T-cell (primary cell): ENCODE measurements at places on chromosomes 7 and 10. TPM values are rescaled to one million over a fixed set of nuclear protein-coding genes. Genes with fewer than 3 reads are reported as not detected.

ZSCAN21 gene
- total RNA-seq: 4.4 TPM

LMTK2 gene
- total RNA-seq: 21.6 TPM

DHX32 gene
- total RNA-seq: 6.9 TPM

CHAT gene
- not detected for total RNA-seq

SCIN gene
- total RNA-seq: 0.57 TPM

CTAGE8 gene
- not detected for total RNA-seq

PPP1R17 gene
- total RNA-seq: not detected

KIN gene
- total RNA-seq: 13.3 TPM

LFNG gene
- 198 TPM for total RNA-seq

TAS2R5 gene
- 3.4 TPM for total RNA-seq

HPSE2 gene
- total RNA-seq: 0.18 TPM

DNA sequence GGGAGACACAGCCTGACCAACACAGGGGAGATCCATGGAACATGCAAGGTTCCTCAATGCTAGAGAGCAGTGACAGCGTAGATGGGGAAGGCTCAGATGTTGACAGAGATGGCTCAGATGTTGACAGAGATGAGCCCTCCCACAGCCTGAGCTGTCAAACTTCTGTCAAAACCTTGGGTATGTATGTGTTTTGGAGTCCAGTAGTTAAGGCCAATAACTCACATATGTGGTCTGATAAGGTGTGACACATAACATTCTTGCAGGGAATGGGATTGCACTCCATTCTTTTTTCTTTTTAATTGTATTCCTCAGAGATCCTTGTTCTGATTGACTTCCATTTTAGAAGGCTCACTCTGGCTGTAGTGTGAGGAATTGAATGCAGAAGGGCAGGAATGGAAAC, 136.3 kb downstream of the C1GALT1 start:
- DNase-seq: no peak

GRCh38 chr7:35695473-35695850, 527 bp upstream of the HERPUD2 start:
- DNase-seq: no peak

GRCh38 chr7:78794101-78794500, 659.4 kb downstream of the MAGI2 start:
- no peak for DNase-seq

DNA sequence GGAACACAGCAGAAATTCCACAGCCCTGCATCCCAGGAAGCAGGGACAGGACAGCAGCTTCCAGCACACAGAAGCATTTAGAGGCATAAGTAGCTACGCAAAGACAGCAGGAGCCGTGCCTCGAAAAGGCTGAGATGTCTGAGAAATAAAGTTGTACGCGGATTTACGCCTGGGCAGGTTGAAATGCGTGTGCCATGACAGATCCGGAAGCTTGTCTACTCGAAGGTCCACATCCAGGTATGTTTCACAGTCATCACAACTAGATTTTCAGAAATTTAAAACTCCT, 26.1 kb downstream of the DIP2C start:
- DNase-seq: no peak

DNA sequence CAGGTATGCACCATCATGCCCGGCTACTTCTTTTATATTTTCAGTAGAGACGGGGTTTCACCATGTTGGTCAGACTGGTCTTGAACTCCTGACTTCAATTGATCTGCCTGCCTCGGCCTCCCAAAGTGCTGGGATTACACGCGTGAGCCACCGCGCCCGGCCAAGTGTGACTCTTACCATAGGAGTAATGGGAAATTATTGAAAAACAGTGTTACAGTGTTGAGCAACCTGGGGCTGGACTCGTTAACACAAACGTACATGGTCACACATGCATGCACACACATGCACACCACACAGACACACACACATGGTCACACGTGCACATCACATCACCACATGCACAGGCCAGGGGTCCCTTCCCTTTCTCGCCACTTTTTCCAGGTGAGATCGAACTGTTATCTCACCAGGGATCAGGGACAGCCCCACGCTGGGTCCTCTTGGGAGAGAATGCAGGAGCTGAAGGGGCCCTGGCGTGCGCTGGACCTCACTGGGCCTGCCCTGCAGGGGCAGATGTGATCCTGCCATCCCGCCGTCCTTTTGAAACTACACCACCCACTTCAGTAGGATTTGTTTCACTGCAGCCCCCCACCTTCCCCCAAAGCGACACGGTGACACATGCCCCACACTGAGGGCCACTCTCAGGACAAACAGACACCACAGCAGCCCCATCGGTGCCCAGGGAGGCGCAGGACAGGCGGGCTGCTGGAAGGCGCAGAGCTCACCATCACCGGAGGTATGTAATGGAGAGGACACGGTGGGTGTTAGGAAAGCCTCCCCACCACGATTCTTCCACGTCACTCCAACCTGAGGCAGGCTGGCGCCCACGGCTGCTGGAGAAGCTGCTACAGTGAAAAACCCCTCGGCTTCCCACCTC, 10.2 kb downstream of the RADIL start:
- DNase-seq: no peak

DNA sequence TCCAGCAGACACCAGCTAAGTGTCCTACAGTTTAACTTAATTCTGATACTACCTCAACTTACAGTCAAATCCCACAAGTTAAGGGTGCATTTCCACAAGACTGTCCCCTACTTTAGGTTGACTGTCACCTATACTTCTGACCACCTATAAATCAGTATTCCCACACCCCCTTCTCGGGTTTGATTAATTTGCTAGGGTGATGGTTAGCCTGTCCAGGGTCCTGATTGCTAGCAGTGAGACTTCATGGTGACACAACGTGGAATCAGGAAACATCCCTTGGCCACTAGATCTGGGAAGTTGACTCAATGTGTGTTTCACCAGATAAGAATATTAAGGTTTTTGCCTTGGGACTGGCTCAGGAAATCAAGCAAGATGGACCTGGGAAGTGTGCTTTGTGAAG, 88.4 kb downstream of the OR13A1 start:
- no peak for DNase-seq

DNA sequence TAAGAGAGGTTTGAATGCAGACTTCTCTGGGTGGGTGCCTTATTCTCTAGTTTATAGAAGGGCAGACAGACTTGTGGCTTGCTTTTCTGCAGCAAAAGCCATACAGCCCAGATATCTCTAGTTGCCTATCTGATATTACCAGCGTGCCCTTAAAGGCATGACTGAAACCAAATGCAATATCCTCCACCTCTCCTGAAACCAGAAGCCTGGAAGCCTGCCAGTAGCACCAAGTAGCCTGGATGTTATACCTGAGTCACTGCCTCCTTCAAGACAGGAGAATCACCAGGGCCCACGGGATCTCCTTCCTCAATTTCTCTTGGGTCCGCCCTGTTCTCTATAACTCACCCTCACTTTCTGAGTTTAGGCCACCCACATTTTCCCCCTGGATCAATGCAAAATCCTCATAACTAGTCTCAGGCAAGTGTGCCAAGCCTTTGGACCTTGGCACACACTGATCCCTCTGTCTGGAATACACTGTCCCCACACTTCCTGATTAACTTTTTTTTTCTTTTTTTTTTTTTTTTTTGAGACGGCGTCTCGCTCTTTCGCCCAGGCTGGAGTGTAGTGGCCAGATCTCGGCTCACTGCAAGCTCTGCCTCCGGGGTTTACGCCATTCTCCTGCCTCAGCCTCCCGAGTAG, 638.4 kb downstream of the GALNT17 start:
- DNase-seq: no peak

GRCh38 chr10:88395677-88396076, 187.4 kb downstream of the RNLS start:
- DNase-seq: no peak

DNA sequence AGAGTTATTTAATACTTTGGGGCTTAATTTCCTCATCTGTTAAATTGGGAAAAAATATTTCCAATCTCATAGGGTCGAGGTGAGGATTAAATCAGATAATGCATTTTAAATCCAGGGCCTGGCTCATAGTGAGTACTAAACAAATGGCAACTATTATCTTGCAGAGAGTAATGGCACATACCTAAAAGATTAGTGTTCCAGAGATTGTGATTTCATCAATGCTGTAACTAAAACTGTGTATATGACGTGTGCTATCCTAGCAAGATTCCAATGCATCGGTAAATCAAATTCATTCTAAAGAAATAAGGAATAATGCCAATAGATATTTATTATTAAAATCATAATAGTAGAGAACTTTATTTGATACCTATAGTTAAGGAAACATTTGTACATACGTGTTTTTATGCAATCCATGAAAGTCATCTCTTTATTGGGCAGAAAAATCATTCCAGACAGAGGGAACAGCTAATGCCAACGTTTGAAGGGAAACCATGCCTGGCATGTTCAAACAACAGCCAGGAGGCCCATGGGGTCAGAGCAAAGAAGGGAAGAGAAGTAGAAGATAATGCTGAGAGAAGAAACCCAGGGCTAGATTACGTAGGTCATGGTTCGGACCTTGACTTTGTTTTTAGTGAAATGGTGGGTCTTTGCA, 174.8 kb upstream of the AGR3 start:
- DNase-seq: no peak

GRCh38 chr7:132077971-132078685, 498.1 kb downstream of the PLXNA4 start:
- DNase-seq: no peak

DNA sequence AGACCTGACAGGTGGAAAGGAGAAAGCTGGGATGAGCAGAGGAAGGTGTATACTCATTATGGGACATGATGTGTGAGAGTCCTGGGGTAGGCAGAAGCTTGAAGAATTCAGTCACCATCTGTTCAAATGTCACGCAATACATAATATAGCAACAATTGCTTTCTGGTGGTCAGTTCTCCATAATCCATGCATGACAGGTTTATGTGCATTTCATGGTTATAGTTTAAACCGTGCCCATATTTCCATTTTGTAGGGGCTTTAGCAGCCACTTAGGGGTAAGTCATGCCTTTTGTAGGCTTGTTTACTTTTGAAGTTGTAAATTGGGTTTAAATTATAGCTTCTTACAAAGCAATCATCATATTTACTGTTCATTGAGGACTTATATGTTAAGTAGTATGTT, 158.8 kb downstream of the NXPH1 start:
- no peak for DNase-seq

DNA sequence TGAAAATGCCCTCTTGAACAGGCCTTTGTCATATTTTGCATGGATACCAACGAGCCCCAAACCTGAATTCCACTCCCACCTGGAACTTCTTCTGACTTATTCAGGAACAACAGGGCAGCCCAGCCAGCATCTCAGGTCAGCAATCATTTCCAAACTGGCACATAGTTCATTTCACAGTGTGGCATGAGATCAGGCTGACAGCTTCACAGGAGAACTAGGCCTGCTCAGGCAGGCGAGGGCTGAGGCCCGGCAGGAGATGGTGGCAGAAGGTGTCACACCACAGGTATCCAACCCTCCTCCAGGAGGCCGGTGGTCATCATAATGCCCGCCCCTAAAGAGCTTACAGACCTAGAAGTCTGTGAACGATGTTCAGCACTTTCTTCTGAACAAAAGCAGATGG, 42.5 kb downstream of the DENND11 start:
- no peak for DNase-seq

- no peak for DNase-seq
Observed at GRCh38 chr7:55366461-55367070, 1.4 kb downstream of the LANCL2 start.

GRCh38 chr7:117405519-117405918, 21.8 kb downstream of the ASZ1 start:
- no peak for DNase-seq

DNA sequence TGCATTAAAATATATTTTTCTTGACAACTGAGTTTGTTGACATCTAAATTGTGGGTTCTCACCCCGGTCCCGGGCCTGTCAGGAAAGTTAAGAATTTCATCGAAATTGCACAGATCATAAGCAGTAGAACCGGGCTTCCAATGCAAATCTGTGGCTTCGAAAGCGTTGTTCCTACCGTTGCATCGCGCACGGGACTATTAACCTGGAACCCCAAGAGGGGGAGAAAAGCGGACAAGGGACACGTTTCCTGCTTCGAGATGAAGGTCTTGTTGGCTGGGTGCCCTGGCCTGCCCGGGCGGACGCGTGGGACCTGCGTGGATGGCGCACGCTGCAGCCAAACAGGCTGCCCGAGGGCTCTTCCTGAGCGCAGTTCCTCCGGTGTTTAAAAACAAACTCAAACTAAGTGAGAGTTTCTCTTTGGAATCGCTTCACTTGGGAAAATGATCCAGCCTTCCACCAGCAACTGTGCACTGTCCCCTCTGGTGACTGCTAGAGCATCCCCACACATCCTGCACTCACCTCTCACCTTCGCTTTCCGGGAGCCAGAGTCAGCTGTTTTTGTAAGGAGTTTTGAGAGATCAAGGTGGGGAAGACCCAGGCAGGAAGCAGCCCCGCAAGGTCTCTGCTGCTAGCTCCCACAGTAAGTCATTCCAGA, 5.1 kb upstream of the TBX20 start:
- DNase-seq: no peak

- DNase-seq: no peak
Observed at GRCh38 chr7:145534301-145534700, 582.3 kb upstream of the CNTNAP2 start.

DNA sequence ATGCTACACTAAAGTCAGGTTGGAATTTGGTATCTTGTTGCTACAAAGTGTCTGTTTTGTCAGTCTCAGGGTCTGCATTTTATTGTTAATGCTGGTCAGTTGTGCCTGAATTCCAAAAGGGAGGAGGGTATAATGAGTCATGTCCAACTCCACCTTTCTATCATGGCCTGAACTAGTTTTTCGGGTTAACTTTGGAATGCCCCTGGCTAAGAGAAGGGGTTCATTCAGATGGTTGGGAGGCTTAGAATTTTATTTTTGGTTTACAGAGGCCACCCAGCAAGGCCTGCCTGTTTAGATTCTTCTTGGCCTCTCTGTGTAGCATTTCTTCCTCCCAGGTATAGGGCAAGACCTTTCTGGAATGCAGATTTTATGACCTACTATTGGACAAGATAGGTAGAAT, 93.2 kb downstream of the SKIDA1 start:
- no peak for DNase-seq

DNA sequence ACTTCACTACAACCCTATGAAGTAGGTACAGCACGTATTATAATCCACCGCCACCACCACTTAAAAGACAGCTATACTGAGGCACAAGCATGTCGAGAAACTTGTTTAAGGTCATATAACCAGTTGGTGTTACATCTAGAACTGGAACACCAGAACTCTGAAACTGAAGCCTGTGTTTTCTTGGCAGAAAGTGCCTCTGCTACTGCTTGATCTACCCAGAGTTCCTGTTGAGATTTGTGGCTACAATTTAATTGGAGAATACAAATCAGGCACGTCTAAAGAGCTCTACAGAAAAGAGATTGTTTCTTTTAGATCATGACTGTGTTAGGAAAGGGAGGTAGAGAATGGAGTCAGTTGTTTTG, 4.3 kb upstream of the ADD3 start:
- DNase-seq: no peak

- DNase-seq: no peak
Observed at GRCh38 chr10:571166-571565, 118.3 kb downstream of the DIP2C start.
